ENCODE measurements at places on chromosomes 11 and 22.

- no peak for DNase-seq
Observed at GRCh38 chr22:44540756-44541670, 43.0 kb upstream of the RTL6 start.

DNA sequence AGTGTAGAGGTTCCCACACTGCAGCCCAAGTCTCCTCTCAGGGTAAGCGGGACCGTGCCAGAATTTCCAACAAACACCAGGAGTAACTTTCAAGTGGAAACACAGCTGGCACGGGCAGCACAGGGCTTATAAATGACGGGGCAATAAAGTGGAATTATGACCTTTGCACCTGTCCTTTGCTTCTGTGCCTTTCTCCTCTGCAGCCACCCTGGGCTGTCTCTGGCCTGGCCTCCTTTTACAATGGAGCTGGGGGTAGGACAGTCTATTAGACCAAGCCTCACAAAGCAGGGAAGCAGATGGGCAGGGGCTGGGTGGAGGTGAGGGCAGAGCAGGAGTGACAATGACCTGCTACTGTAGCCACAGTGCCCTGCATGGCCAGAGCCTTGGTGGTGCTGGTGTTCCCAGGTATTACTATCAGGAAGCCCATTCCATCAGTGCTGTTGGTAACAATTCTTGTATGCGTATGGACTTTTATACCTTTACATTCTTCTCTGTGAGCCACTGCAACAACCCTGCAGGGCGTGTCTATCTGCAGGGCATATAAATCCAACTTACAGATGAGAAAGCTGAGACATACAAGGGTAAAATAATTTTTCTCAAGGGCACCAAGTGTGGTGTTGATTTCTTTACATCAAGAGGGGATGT, 387.8 kb downstream of the CTTN start:
- DNase-seq = no peak

GRCh38 chr11:70818351-70818750, 420.0 kb downstream of the CTTN start:
- no peak for DNase-seq

- no peak for DNase-seq
Observed at GRCh38 chr22:33057363-33057995, 702 bp downstream of the SYN3 start.

GRCh38 chr11:70040452-70040851, 37.7 kb upstream of the ANO1 start:
- no peak for DNase-seq

DNA sequence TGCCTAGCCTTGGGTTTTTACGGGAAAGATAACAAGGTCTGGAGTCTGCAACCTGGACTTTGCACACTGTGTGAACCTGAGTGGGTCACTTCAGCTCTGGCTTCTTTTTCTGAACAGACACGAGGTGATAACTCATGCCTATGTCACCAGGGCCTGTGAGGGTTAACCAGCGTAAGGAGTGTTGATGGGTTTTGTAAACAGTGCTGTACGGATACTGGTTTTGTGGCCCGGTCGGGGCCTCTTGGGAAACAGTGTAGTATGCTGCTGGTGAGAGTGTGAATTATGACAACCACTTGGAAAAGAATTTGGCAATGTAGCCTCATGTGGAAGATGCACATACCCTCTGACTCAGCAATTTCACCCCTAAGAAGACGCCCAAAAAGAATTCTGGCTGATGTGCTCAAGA, 266.8 kb downstream of the MN1 start:
- DNase-seq = peak; percentile 28
